ENCODE measurements at places on chromosomes 5 and 9. TPM values are rescaled to one million over a fixed set of nuclear protein-coding genes. Genes with fewer than 3 reads are reported as not detected.

The AGXT2 gene
- not detected for total RNA-seq

GRCh38 chr9:34995670-34996060, 6.1 kb downstream of the DNAJB5 start:
- DNase-seq = no peak

GRCh38 chr5:65620021-65620420, 4.1 kb downstream of the TRIM23 start:
- DNase-seq = no peak

The FKTN gene
- 33.7 TPM for total RNA-seq

The MRPL36 gene
- total RNA-seq = 33.2 TPM

DNA sequence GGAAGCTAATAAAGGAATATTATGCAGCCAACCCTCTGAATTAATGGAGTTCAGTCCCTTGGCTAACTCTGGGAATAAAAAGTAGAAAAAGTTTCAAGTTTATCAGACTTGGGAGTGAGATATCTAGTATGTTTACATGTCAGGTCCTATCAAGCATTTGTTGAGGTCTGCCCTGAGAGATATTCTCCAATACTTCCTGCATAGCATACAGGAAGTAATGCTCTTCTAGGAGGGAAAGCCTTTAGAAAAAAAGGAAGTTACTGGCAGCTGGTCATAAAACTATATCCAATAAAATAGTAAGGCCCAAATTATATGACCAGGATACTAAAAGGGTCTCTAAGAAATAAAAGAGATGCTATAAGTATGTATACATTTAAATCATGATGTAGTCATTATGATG, 594.1 kb upstream of the FTMT start:
- DNase-seq = no peak

DNA sequence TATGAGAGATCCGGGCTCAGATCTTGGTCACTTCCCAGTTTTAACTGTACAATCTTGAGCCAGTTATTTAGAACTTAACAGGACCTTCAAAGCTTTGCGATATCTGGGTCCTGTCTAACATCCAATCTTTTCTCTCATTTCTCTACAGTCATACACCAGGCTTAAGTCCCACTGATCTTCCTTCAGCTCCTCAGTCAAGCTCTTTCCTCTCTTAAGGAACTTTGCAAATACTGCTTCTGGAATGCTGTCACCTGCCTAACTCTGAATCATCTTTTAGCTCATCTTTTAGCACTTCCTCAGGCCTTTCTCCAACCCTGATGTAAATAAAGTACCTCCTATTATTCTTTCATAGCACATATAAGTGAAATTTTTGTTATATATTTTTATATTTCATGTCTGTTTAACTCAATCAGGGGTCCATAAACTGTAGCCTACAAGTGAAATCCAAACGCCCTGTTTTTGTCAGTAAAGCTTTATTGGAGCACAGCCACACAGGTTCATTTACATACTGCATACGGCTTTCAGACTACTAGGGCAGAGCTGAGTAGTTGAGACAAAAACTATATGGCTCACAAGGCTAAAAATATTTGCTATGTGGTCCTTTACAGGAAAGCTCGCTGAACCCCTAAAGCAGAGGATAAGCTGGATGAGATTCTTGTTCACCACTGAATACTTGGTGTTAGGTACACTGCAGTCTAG, 63.5 kb downstream of the MEF2C start:
- no peak for DNase-seq

DNA sequence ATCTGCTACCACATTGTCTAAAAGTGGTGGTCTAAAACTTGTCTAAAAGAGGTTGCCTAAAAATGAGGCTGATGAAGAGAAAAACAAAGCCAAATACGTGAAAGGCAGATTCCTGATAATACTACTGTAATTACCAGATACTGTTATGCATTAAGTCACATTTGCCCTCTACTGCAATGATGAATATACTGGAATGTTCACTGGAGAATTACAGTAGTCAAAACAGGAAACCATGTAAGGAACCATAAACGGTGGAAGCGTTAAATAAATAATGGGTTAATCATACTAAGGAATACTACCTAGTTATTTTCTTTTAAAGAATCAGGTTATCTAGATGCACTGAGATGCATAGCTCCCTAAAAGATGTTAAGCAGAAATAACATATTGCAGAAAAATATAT, 201.3 kb downstream of the MCTP1 start:
- DNase-seq = no peak

GRCh38 chr9:95507464-95508241, 9.1 kb downstream of the PTCH1 start:
- DNase-seq = no peak

GRCh38 chr9:124795881-124796431, 19.0 kb downstream of the OLFML2A start:
- DNase-seq = no peak

DNA sequence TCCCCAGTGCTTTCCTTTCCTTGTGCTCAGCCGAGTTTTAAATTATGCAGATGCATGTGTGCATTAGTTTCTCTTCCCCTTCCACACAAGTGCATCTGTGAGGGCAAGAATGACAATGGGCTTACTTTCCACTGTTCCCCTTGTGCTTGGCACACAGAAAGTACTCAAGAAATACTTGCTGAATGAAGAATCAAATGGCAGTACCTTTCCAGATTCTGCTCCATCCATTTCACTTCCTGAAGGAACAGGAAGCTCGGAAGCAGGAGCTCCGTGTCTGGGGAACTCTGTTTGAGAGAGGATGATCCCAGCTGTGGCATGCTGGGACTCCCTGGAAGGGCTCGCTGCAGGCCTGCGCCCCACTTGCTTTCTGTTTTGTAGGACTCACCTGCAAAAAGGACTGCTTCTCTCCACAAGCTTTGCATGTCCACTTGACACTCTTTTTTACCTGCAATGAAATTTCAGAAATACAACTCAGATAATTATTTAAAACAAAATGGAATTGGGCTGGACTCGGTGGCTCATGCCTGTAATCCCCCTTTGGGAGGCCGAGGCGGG, 5.5 kb downstream of the MRNIP start:
- DNase-seq = no peak

The FOXI1 gene
- total RNA-seq = not detected

The PKD2L2 gene
- not detected for total RNA-seq

DNA sequence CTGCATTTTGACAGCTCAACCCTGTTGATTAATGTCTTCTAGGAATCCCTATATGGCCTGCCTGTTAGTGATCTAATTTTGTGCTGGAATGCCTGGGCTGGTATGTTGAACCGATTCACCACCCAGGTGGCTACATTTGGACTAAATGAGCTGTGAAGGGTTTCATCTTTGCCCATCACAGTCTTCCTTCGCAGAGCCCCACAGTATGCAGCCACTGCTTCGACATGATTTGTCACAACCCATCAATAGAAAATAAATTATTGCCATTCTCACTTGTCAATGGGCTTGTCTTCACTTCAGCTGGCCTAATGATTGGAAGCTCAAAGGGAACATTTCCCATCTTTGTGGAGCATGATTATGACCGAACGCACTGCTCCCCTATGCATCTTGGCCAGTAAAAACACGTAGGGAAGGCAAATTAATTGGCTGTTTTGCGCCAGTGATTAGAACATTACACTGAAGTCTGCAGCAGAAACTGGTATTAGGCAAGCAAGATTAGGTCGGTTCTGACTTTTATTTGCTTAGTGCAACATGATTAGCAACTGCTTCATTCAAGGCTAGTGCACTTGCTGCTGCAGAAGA, 408.5 kb downstream of the KIAA0825 start:
- DNase-seq = no peak

DNA sequence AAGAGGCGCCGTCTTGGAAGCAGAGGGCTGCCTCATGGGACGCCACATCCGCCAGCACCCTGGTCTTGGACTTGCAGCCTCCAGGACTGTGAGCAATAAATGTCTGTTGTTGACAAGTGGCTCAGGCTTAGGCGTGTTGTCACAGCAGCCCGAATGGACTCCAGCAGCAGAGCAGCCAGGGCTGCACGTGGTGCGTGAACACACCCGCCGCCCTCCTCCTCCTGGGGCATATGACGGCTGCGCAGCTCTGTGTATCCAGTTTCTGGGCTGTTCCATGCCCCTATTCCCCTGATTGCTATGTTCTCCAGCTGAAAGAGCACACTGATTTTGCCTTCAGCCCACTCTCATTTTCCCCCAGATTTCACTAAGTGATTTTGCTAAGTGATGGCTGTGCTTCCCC, 36.0 kb upstream of the CLPTM1L start:
- DNase-seq = no peak

The OSMR gene
- 57.1 TPM for total RNA-seq

- DNase-seq = no peak
These were observed 23.7 kb upstream of the MINAR2 start for GRCh38 chr5:129724222-129724621.

DNA sequence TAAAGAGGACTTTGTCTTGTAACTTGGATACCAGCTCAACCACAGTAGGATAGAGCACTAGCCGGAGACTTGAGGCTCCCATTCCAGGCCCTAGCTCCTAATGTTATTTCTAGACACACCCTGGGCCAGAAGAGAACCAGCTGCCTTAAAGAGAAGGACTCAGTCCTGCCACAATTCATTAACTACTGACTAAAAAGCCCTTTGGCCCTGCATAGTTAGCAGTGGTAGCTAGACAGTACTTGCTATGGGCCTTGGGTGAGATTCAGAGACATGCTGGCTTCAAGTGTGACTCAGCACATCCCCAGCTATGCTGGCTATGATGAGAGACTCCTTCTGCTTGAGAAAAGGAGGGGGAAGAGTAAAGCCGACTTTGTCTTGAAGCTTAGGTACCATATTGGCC, 47.3 kb downstream of the TMEM167A start:
- no peak for DNase-seq

The ADAMTSL2 gene
- 8.8 TPM for total RNA-seq

DNA sequence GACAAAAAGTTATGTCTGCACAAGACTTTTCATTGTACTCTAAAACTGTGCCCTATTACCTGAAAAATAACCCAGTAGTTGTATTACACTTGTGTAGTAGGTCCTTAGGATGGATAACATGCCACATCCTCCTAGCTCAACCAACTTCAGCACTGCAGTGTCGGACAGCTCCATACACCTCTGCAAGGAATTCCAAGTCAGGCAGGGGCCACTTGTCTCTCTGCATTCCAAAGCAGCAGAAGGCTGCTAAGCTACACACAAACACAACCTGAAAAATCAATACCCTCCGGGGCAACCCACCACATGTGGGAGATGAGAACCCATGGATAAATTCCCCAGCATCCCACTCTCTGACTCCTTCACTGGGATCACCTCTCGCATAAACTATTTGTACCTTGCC, 50.2 kb downstream of the MED10 start:
- no peak for DNase-seq

- no peak for DNase-seq
These were observed 1.0 kb upstream of the PAX5 start for GRCh38 chr9:37034938-37035647.

GRCh38 chr5:95178046-95178651, 106.7 kb downstream of the MCTP1 start:
- no peak for DNase-seq

The NOXA1 gene
- 12.5 TPM for total RNA-seq

DNA sequence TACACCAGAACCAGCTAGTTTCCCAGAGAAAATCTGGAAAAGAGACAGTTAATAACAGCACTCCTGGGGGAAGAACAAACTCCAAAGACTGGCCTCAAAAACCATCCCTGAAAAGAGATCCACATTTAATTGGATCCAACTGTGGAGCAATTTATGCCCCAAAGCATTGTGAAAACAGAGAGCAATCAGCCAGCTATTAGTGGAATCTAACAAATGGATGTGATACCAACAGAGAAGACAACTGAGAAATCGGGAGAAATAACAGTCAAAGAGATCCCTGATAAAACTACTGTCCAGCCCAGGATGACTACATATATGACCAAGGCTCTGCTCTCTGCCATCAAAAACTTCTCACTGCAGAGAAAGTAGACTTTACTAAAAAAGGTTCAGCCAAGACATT, 40.5 kb upstream of the TRIO start:
- DNase-seq = no peak

The BAAT gene
- total RNA-seq = not detected

DNA sequence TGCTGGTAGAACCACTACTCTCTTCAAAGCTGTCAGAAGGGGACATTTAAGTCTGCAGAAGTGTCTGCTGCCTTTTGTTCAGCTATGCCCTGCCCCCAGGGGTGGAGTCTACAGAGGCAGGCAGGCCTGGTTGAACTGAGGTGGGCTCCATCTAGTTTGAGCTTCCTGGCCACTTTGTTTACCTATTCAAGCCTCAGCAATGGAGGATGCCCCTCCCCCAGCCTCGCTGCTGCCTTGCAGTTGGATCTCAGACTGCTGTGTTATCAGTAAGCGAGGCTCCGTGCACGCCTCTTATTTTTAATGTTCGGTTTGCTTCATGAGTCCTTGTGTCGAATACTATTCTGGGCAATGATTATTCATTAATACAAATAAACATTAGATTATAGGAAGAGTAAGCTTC, 3.1 kb upstream of the SLC27A6 start:
- no peak for DNase-seq

GRCh38 chr5:138180183-138180782, 1.4 kb downstream of the KIF20A start:
- DNase-seq = no peak

The PRUNE2 gene
- total RNA-seq = 93.1 TPM

DNA sequence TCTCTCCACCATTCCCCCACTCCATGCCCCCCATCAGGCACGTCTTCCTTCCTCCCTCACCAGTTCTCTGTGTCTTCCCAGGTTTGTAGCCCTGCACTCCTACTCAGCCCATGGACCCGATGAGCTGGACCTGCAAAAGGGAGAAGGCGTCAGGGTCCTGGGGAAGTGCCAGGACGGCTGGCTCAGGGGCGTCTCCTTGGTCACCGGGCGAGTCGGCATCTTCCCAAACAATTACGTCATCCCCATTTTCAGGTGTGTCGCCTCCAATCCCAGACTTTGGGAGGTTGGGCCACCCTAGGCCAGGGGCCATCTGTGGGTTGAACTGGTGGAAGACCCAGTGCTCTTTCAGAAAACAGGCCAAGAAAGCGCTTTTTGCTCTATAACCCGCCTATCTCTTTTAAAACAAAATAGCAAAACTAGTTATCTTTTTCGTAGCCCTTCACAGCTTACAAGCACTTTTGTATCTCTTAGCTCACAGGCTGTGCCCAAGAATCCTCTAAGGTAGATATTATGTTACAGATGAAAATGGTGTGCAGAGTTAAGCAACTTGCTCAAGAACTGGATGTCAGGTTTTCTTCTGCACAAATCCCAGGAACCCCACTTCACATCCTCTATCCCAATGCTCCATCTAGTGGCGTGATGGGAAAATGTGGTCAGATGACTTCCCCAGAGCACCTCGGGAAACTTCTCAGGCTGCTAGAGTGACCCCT, 56.2 kb downstream of the PLAC8L1 start:
- DNase-seq = peak; percentile 64
